ENCODE measurements at places on chromosomes 4 and X.

- DNase-seq = no peak
These were observed 39.5 kb upstream of the PTPN13 start for GRCh38 chr4:86554646-86555045.

DNA sequence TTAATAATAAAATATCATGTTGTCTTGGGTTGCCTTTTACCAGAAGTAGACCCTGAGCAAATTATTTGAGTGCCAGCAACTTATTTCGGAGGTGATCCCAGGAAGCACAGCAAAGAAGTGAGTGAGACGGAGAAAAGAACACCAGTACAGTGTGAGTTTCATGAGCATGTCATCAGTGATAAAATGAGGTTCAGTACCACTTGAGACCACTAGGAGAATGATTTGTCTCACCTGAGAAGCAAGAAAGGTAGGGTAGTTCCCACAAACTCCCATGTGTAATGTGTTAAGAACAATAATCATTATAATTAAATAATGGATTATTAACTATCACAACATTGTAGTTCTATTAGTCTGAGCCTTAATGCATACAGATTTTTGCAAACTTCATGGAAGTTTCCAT, 112.8 kb upstream of the DMD start:
- DNase-seq = no peak

- DNase-seq = no peak
These were observed 118.0 kb upstream of the WDFY3 start for GRCh38 chr4:85084371-85085094.

GRCh38 chr4:121741751-121742150, 23.2 kb downstream of the SMIM43 start:
- no peak for DNase-seq

DNA sequence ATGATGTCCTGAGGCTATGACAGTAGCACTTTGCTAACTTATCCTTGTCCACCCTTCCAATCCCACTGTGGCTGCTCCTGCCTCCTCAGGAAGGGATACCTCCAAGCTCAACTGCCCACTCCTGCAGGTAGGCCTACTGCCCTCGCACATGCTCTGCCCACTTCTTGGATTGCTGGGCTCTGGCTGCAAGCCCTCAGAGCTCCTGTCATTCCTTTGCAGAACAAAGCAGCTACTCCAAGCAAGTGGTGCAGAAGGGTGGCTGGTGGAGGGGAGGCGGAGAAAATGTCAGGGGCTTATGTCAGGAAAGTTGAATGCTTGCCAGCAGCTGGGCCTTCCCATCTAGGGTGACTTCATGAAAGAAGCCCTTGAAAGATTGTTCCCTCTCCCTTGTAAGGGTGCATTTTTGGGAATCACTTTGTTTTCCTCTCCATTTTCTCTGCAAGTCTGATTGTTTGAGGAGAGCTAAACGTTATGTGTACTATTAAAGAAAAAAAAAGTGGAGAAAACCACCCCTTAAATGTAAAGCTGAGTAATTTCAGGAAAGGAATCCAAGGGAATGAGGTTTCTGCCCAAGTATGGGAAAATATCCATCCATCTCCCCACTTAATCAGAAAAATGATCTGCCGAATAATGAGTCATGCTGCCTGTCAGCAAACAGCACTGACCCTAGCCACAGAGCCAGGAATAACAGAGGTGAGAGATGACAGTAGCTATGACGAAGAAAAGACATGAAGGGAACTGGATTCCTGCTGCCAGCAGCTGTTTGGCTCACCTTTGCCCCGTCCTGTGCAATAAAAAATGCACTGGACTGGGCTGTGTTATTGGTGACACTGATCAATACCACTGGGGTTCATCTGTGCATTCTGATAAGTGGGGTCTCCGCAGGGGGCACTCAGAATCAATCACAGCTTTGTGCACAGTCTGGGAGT, 102.0 kb downstream of the RTL5 start:
- no peak for DNase-seq

GRCh38 chrX:66015900-66016689, 23.8 kb downstream of the VSIG4 start:
- no peak for DNase-seq

DNA sequence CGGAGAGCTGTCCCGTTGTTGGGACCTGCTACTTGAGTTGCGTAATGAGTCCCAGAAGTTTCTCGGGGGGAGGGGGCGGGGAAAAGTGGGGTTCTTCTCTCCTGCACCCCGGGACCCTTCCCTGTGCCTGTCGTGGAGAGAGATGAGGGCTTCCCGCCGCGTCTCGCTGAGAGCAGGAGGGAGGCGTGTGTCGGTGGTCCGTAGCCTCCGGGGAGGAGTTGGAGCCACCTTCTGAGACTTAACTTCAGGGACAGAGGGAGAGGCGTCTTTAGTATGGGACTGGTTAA, 698 bp downstream of the AFF1 start:
- DNase-seq = peak; percentile 21

DNA sequence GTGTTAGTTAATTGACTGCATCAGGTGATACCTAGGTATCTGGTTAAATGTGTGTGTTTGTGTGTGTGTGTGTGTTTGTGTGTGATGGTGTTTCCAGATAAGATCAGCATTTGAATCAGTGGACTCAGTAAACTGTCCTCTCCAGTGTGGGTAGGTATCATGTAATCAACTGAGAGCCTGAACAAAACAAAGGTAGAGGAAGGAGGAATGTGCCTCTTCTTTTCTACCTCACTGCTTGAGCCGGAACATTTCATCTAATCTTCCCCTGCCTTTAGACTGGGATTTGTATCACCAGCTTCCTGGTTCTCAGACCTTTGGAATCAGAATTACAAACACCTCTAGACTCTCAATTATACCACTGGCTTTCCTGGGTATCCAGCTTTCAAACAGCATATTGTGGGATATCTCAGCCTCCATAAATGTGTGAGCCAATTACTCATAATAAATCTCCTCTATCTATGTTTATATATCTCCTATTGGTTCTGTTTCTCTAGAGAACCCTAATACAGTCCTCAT, 120.5 kb downstream of the TBCK start:
- no peak for DNase-seq

Measured in activated T-cell treated with anti-CD3 and anti-CD28 coated beads for 4 hours (primary cell).